Stimulated activated CD8-positive, alpha-beta memory T cell treated with anti-CD3 and anti-CD28 coated beads, Interleukin-12 subunit alpha, Interleukin-12 subunit beta, amount 100 ng/mL, for 1 hour (primary cell): ENCODE measurements at places on chromosomes 11 and 22.

GRCh38 chr11:127055236-127055635 lies 54.7 kb upstream of the KIRREL3 start:
- no peak for DNase-seq

DNA sequence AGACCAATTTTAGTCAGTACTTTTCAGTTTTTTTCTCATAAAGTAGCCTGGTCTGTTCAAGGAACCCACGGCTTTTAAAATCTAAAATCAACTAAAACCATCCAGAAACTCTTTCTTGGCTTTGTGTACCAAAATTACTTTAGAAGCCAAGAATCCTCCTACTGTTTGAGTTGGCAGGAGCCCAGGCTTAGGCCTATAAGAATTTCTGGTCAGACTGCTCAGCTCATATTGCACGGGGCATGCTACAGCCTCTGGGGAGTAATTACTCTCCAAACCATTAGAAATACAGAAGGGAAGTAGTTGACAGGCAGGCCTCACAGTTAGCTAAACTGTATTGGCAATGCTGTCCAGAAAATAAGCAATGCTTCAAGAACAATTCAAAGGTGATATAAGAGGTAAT lies 1862.9 kb upstream of the RAG2 start:
- no peak for DNase-seq

DNA sequence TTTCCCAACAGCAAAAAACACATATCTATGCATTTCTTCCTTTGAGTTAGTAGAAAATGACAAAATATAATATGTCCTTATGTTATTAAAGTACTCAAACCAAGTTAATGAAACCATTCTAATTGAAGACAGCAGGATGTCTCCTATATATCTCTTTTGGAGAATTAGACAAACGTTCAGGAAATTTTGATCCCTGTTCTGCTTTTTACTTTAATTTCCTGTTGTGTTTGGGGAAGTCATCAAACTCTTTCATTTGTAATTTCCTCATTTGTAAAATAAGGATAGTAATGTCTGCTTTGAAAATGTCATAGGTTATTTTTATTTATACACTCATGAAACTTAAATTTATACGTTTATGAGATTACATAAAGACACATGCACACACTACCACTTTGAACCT lies 281.8 kb upstream of the ANO5 start:
- no peak for DNase-seq

GRCh38 chr11:30326906-30327305 lies 4.0 kb downstream of the ARL14EP start:
- no peak for DNase-seq

GRCh38 chr11:28058333-28058732 lies 49.6 kb downstream of the KIF18A start:
- no peak for DNase-seq

GRCh38 chr22:21455334-21456089 lies 11.7 kb upstream of the TMEM191C start:
- no peak for DNase-seq

DNA sequence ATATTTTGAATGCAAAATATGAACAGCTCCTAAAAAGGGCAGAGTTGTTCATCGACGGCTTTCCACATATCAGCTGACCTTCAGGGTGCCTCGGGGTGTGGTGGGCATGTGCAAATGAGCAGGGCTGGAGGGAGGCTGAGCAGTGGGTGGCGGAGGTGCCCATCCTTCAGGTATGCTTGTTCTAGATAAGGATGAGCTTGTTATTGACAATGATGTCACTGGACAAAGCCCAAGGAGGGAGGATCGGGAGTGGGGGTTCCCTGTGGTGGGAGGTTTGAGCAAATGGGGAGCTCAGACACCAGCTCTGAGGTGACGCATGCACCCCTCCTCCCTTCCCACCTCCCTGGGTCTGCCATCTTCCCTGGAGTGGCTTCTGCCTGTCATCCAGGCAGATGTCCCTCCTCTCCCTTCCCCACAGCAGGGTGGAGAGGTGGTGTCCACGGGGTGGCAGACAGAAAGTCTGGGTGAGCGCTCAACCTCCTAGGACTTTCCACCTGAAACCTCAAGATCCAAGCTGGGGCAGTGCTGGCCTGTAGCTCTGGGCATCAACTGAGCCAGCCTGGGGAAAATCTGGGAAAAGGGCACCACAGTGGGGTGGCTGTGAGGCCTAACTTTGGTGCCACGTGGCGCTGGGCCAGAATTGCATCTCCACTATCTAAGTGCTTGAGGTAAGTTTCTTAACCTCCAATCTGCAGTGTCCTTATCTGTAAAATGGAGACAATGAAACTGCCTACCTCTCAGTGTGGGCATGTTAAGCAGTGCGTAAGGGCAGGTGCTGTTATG lies 106.3 kb upstream of the THY1 start:
- no peak for DNase-seq

DNA sequence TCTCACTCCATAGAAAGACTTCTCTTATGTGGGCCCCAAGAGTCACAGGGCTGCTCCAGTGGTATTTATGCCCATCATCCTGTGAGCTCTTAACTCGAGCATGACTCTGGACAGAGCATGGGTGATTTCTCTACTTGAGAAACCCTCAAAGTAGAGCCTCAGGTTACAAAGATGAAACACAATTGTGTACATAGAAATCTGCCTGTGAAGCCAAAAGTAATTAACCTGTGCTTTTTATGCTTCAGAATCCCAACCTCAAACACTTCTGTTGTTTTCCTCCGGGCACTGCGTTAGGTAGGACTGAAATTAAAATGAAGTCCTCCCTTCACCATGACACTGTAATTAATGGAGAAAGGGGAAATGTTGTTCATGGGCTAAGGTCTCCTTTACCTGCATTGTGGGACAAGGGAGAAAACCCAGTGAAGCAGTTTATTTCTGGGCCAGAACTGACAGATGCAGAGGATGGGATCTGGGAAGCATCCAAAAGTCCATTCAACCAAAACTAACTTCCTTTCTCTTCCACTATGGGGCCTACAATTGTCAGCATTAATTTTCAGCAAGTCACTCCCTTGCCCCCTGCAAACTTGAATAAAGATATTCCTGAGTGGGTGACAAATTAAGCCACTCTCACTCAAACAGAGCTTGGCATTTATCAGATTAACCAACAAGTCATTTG lies 24.1 kb upstream of the POU2AF1 start:
- no peak for DNase-seq

- no peak for DNase-seq
These were observed 28.8 kb downstream of the IGLL5 start for GRCh38 chr22:22916215-22916951.

GRCh38 chr11:94089341-94089740 lies 39.3 kb upstream of the PANX1 start:
- no peak for DNase-seq

GRCh38 chr22:22796724-22797123 lies 90.9 kb upstream of the IGLL5 start:
- no peak for DNase-seq

GRCh38 chr22:48537343-48537680 lies 1290.4 kb downstream of the BRD1 start:
- DNase-seq = no peak

DNA sequence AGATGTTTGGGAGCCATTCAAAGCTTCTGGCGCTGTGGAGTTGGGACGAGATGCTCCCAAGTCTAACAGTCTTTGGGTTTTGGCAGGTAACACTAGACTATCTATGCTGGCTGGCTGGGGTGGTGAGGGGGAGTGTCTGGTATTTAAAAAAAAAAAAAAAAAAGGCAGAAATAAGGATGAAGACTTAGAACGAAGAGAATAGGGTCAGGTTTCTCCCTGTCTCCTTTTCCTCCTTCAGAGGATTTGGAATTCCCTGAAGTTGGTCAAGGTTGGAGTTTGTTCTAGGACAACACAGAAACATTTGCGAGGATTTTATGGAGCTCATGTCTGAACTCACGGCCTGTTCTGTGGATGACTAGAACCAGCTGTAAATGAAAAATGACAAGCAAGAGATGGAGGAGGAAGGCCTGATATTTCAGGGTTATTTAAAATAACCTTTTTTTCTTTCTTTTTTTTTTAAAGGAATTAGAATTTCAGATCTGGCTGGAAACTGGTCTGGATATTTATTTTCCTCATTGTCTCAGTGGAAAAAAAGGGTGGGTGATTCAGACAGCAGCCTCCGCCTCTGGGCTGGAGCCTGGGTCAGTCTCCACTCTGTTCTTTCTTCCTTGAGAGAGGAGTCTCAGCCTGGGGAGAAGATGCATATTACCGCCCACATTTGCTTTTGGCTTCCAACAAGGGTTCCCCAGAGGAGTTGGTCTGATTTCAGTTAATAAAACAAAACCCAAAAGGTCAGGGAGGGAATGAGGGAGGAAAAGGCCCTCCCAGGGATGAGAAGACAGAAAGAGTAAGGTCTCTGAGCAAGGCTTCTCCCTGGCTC lies 80.1 kb downstream of the USP35 start:
- no peak for DNase-seq

DNA sequence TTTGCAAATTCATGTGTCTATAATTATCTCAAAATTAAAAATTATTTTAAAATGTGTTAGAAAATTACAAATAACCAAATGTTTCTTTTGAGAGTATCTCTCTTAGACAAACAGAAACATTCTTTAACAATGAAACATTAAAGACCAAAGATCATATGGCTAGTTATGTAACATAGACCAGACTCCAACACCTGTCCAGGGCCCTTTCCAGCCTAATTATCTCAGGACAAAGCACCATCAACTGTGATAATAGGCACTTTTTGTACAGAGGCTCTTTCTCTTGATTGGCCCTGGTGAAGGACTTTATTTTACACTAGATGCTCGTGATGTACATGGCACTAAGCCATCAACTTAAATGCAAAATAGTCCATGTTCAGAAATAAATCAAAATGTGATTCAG lies 5.0 kb upstream of the PLEKHA7 start:
- DNase-seq = no peak

DNA sequence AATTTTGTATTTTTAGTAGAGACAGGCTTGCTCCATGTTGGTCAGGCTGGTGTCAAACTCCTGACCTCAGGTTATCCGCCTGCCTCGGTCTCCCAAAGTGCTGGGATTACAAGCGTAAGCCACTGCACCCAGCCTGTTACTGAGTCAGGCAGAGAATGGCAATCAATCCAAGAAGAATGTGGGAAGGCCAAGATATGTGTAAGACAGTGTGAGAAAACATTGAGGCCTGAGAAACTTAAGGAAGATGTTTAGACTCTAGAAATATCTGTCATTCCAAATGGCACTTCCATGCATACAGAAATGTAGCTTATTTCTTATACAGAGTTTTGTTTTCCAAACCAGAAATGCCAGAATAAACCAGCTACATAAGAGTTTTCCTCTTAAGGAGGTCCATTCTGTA lies 248.5 kb downstream of the ETS1 start:
- no peak for DNase-seq

- DNase-seq = no peak
These were observed 23.0 kb downstream of the CCDC15 start for GRCh38 chr11:124977006-124977405.

DNA sequence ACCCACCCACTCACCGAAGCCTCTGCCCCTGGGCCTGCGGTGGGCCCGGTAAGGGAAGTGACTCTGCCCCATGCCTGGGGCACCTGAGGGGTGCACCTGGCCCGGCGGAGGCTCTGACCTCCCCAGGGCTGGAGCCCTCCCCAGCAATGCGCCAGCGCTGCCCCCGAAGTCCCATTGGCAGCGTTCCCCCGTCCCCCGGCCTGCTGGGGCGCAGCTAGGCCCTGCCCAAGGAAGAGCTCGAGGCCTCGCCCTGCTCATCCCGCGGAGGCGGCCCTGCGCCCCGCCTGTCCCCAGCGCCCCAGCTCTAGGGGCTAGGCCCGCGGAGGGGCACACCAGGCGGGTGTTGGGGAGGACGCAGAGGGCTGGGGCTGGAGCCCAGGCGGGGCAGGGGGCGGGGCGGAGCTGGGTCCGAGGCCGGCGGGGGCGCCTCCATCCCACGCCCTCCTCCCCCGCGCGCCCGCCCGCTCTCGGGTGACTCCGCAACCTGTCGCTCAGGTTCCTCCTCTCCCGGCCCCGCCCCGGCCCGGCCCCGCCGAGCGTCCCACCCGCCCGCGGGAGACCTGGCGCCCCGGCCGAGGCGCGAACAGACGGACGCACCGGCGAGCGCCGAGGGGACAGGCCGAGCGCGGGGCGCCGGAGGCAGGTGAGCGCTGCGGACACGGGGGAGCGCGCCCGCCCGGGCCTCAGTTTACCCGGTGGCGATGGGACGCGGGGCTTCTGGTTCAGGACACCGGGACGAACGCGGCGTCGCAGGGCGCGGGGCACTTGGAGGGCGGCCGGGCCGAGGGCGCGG lies at the start of gene EPS8L2:
Gene EPS8L2 (plus strand): TSS at position 586 of the 793 bp plus-strand sequence. CDS start 3,177 bp downstream, outside the sequence.
- DNase-seq = no peak
